ENCODE measurements at places on chromosomes 7 and 10. TPM values are rescaled to one million over a fixed set of nuclear protein-coding genes. Genes with fewer than 3 reads are reported as not detected.

- no peak for DNase-seq
Measured at GRCh38 chr10:119301397-119301796, 94.0 kb downstream of the GRK5 start.

The PALD1 gene
- 3.0 TPM for polyA plus RNA-seq

- DNase-seq = no peak
Measured at GRCh38 chr10:101142533-101143344, 11.6 kb downstream of the TLX1 start.

The CYP26A1 gene
- polyA plus RNA-seq = not detected

The EVX1 gene
- 0.62 TPM for polyA plus RNA-seq

The ZNF239 gene
- 4.5 TPM for polyA plus RNA-seq

The OPN4 gene
- not detected for polyA plus RNA-seq

GRCh38 chr10:86730227-86730626 lies 26.2 kb upstream of the BMPR1A start:
- DNase-seq = no peak
